PC-9 (cell line): ENCODE measurements at places on chromosomes 2 and 18. TPM values are rescaled to one million over a fixed set of nuclear protein-coding genes. Genes with fewer than 3 reads are reported as not detected.

DNA sequence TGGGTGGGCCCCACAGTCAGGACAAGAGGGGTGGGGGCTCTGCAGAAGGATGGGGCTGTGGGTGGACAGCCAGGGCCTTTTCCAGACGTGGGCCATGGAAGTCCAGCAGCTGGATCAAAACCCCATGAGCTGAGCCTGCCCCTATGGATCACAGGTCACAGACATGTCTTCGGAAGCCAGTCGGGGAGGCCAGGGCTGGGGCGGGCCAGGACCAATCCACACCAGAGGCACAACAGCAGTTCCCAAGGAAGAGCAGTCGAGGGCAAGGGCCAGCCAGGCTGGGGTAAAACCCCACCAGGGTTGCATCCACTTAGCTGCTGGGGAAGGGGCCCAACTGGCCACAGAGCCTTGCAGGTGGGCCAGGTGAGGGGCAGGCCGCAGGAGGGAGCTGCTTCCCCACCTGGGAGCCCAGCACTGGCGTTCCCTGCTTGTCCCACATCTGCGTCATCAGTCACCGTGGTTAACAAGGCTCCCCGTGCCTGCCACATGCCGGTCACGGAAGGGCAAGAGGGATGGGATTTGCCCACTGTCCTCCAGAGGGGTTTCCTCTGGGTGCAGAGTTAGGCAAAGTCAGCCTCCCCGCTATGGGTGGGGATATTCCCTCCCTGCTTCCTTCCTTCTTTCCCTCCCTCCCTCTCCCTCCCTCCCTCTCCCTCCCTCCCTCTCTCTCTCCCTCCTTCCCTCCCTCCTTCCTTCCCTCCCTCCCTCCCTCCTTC is 46.4 kb upstream of the ODC1 start:
- no peak for DNase-seq

DNA sequence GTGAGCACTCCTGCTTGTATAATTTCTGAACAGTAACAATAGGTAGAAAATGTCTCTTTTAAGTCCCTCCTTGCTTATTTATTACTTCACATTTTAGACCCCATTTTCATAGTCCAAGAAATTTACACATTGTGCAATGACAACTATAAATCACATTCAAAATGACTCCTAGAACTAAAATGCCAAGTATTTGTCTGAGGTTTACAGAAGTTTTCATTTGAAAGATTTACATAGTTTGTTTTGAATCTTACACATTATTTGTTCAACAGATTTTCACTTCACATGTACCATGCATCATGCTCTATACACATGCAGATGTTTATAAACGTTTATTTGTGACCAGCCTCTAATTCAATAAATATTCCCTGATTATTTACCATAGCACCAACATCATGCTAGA is 15.7 kb upstream of the TRIB2 start:
- peak; percentile 49 for DNase-seq

DNA sequence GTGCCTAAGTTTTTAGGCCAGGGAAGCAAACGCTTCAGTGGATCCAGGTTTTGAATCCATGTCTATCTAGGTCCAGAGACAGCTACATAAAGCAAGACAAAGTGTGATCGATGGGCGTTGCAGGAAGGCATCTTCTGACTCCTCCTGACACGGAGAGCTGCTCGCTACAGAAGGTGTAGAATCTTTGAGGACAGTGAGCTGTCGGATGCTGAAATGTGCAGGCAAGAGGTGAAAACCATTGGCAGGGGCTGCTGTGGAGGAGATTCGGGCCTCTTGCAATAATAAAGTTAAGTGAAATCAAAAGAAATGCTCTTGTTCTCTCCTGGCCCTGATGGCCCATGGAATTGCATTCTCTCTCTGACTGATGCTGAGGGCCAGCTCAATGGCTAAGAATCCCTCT is 336.2 kb downstream of the CYRIA start:
- no peak for DNase-seq

DNA sequence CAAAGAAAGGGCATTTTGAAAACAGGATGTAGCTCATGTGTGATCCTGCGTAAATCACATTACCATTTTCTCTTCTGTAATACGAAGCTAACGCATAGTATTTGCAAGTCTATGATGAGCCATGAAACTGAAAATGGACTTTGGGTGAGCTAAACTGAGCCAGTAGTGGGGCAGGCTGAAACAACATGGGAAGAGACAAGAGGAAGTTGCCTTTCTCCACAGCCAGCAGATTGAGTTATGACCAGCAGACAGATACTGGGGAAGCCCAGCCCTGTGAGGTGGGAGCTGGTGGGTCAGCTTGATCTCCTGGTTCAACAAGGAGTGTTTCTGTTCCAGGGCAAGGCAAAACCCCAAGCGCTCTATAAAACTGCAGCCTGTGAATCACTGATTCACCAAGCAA is 11.8 kb downstream of the CYRIA start:
- DNase-seq = no peak

GRCh38 chr18:63963615-63964256 is 6.1 kb upstream of the SERPINB8 start:
- DNase-seq = no peak

DNA sequence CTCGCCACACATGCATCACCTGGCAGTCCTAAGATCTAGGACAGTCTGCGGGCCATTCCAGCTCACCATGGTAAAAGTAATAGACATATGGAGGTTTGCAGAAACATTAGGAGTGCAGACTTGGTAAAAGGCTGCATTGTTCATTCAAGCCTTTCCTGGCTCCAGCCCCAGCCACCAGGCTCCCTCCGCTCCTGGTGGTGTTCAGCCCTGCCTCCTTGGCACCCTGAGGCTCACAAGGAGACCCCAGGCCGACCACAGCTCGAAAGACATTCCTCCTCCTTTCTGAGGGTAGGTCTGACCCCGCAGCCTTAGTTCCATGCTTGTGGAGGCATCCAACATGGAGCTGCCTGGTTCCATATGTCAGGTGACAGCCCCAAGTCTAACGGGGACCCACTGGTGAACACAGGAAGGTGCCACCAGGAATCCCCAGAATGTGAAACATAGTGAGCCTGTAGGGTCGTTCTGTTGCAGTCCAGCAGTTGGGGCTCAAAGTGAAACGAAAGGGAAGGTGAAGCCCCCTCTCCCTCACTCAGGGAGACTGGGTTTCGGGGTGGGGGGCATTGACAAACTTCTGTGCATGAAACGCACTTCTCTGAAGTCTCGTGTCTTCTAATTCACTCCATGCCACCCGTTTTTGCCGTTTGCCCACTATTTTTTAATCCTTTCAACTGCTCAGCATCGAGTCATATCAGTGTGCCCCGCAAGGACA is 5.0 kb upstream of the SP100 start:
- DNase-seq = no peak

Gene IKZF2
- 22.2 and 28.3 TPM in 2 replicates for total RNA-seq

DNA sequence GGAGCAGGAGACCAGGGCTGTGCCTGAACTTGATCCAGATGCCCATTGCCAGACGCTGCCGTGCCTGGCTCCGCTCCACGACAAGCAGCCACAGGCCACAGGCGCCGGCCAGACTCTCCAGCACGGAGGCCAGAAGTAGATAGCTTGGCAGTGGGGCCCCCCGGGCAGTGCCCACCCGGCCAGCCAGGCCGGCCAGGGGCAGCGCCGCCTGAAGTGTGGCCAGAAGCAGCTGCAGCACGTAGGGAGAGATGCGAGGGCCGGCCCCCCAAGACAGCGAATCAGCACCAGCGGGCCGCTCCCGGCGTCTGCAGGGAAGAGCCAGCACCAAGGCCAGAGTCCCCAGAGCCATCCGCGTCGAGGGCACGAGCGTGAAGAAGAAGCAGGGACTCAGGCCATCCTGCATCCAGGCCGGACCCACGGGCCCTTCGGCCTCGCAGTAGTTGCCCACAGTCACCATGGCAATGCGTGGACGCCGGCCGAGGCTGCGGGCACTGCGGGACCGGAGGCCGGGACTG is 484 bp downstream of the ABCB6 start:
- DNase-seq = peak; percentile 60

Gene UNC80
- total RNA-seq = not detected in 2 replicates

DNA sequence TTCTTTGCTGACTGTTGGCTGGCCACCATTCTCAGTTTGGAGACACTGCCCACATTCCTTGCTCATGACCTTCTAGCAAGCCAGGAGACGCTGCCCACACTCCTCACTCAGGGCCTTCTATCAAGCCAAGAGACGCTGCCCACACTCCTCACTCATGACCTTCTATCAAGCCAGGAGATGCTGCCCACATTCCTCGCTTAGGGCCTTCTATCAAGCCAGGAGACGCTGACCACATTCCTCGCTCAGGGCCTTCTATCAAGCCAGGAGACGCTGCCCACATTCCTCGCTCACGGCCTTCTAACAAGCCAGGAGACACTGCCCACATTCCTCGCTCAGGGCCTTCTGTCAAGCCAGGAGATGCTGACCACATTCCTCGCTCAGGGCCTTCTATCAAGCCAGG is 131.3 kb upstream of the CBLN2 start:
- DNase-seq = peak; percentile 48

DNA sequence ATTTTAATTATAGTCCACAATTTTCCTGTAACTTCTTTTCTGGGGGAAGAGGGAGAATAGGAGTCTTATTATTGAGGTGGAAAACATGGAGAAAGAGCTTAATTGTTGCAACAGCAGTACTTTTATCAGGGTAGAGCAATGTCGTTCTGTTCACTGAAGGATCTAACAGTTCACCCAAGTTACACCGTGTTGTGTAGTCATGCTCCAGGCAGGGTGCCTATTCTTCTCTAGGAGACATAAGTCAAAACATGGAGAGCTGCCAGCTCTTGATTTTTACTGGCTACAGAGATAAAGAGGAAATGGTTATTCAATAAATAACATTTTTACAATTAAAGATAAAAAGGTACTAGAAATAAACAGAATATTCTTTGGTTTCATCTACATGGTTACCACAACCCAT is 594.3 kb upstream of the NETO1 start:
- DNase-seq = no peak

- peak; percentile 38 for DNase-seq
Observed at GRCh38 chr2:145760781-145761649, 1241.1 kb upstream of the ZEB2 start.

Gene ERMN
- not detected in 2 replicates for total RNA-seq

Gene ACADL
- 0.20 and 0.24 TPM in 2 replicates for total RNA-seq

Gene HAAO
- total RNA-seq = 0.73 TPM in 1 of 2 replicates, not detected in the other

Gene SGPP2
- total RNA-seq = 0.57 and 1.1 TPM in 2 replicates

DNA sequence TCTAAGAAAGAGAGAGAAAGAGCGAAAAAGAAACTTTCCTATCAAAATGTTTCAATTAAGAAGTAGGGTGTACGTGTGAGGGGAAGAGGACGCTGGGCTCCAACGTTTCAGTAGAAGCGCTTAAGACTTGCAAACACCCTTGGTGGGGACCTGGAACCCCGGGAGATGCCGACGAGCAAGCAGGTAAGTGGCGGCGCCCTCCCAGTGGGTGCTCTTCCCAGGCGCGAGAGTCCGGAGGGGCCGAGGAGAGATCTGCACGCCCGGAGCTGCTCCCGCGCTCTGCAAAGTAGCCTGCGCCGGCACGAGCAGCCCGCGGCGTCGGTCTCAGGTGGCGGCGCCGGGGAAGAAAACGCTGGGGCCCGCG is 678 bp upstream of the OTX1 start:
- DNase-seq = peak; percentile 52

- DNase-seq = no peak
Observed at GRCh38 chr2:109105113-109105512, 23.9 kb upstream of the SH3RF3 start.

DNA sequence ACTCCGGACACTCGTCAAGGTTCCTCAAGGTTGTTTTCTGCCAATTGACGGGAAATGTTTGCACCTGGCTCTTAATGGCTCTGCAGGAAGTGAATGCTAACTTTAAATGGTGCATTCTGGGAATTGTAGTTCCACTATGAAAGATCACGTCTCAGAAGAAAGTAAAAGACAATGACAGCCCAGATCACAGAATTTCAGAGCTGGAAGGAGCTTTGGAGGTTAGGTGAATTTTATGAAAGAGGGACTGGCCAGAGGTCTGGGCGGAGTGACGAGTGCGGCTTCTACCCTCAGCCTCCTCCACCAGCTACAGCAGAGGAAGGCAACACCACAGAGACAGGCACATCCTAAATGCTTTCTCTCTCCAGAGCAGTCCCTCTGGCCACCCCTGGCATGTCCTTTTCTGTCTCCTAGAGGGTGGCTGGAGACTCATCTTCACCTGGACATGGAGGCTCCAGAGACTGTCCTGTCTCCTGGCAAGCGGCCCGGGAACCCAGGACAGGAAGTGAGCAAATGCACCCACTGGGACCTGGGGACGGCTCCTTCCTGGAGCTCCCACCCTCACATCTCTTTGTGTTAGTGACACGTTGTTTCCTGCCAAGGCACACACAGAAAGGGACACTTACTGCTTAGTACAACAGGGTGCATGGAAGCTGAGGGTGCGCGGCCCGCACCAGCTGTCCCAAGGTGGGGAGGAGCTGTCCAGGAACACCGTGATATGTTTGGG is 19.4 kb downstream of the THAP4 start:
- DNase-seq = no peak

DNA sequence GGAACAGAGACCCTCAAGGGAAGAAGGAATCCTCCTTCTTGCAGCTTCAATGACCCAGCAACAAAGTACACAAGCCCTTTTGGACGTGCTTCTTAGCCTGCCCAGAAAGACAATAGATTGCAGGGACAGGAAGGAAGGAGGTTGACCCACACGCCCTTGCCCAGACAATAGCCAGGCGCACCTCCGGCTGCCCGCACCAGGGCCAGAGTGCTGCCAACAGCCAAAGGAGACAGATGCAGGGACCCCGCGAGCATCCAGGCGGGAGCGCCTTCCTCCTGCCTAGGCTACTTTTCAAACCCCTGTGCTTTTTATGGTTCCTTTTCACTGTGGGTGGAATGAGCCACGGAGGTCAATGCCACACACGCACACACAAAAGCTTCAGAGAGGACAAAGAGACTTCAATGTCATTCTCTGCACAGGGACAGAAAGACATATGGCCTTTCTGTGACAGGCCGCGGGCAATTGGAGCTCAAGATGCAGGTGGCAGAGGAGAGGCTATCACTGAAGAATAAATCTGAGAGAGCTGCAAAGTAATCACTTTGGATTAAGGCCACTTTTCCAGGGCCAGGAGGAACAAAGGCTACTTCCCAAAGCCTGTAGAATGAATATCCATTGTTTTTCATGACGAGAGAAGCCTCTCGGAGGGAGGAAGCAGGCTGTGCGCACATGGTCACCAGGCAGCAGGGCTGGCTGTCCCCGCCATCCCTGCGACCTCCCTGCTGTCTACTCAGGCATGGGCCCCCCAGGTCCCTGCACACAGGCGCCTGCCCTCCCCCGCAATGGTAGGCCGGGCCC is 300.6 kb downstream of the EIPR1 start:
- DNase-seq = no peak

- DNase-seq = no peak
Observed at GRCh38 chr2:24123922-24124580, 782 bp downstream of the FAM228B start.

Gene ASXL3
- total RNA-seq = not detected in 2 replicates
